ENCODE measurements at places on chromosomes 7 and 10.

GRCh38 chr10:95267251-95267650 lies 23.6 kb downstream of the PDLIM1 start:
- no peak for DNase-seq

DNA sequence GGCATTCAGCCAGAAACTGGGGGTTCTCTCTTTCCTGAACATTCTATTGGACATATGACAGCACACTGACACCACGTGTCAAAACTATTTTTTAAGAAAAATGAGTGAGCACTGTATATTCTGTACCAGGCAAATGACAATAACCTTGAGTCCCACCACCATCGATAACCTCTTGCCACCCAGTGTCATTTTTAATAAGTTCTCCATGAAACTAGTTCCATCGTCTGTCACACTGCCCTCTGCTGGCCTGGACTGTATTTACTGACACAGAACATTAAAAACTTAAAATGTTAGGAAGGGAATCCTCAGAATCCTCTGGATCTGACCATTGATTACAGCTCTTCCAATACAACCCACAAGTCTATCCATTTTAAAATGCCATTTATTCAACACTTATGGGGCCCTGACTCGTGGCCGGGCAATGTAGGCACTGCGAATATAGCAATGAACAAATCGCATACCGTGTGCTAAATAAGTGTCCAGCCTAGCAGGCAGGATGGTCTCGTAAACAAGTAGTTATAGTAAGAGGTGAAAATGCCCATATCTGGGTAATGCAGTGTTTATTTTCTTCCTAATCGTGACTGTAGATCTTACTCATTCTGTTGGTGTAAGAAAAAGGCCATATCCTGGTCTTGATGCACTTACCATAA lies 35.9 kb upstream of the CACNB2 start:
- peak; percentile 60 for DNase-seq

GRCh38 chr7:149871576-149871975 lies 2.2 kb upstream of the ATP6V0E2 start:
- no peak for DNase-seq

DNA sequence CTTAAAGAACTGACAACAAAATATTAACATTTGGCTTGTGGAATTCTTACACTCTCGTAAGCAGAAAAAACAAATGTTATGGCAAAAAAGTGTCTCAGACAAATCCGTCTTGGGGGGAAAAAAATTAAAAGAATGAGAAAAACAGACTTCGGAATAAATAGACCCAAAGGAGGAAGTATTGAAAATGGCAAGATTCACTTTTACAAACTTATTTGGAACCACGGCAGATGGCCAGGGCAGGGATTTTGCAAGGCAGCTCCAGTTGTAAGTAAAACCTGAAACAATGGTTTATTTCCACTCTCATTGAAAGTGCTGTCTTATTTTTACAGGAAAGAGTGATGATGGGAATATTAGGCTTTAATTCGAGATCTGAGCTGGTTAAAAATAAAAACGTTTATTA lies 1.5 kb upstream of the ZNF438 start:
- no peak for DNase-seq

- no peak for DNase-seq
Measured at GRCh38 chr7:213324-213993, 21.1 kb downstream of the FAM20C start.

DNA sequence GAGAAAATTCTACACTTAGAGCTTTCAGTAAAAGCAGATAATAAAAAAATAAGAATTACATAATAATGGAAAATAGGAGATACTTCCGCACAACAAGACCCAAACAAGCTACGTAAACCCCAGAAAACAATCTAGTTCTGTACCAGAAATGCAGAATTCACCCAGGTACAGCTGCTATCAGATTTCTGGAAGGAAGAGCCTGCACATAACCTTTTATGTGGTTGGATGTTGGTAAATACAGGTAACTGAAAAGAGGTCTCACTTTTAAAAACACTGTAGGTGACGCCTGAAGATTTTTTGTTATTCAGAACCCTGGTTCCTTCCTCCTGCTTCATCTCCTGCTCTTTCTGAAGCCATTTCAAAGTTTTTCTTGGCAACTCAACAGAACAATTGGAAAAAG lies 29.9 kb downstream of the PANK1 start:
- no peak for DNase-seq

DNA sequence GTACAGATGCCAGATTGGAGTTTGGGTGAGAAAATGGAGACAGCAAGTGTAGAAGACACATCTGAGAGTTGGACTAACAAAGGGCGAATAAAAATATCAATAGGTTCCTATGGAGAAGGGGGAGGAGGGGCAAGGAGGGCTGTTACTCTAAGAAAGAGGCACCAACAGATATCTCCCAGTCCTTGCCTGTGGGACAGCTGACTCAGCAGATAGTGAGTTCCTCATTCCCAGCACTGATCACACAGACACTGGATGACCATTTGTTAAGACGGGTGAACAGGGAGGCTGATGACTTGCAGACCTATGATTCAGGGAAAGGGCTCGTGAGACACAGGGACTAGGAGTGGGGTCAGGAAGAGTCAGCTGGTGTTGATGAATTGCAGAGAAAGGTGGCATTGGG lies 5.7 kb upstream of the PRR15 start:
- DNase-seq = no peak

- no peak for DNase-seq
Measured at GRCh38 chr7:72292794-72293193, 119.3 kb downstream of the CALN1 start.

- peak; percentile 93 for DNase-seq
Measured at GRCh38 chr10:72334825-72335393, 19.8 kb downstream of the DNAJB12 start.

- no peak for DNase-seq
Measured at GRCh38 chr10:102505462-102506115, 1.8 kb downstream of the SUFU start.

GRCh38 chr7:116678780-116679179 lies 6.8 kb downstream of the MET start:
- DNase-seq = no peak

DNA sequence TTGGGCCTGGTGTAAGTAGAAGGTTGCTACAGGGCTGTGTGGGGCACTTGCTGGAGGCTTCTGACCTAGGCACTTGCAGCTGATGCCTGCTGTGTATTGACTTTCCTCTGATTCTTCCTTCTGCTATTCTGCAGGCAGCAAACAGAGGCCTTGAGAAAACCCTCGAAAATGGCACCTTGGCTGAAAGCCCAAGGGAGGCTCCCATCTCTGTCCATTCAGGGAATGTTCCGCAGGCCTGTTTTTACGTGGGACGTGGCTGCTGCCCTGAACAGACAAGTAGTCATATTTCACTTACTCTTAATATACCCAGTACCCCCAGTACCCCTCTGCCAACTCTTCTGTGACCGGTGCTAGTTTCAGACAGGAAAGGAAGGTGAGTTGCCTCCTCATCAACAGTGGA lies 664.7 kb downstream of the INHBA start:
- no peak for DNase-seq

- no peak for DNase-seq
Measured at GRCh38 chr7:137668404-137668803, 178.4 kb downstream of the DGKI start.

- DNase-seq = no peak
Measured at GRCh38 chr7:144105211-144105610, 4.2 kb upstream of the OR2A2 start.

DNA sequence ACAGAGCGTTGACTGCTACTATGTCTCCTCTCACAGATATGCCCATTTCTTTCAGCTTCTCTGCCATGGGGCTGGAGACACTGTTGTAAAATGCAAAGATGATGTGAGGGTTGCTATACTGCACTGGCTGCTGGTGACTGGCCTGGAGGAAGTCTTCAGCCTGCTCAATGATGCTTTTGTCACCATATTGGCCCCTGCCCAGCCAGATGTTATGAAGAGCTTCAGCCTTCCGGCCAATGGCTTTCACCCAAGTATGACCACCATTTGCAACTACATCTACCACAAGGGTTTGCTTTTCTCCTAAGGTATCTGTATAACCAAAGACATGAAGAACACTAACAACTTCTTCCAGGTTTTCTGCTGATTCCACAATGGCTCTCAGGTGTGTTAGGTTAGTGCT lies 1.6 kb downstream of the C7orf25 start:
- no peak for DNase-seq

DNA sequence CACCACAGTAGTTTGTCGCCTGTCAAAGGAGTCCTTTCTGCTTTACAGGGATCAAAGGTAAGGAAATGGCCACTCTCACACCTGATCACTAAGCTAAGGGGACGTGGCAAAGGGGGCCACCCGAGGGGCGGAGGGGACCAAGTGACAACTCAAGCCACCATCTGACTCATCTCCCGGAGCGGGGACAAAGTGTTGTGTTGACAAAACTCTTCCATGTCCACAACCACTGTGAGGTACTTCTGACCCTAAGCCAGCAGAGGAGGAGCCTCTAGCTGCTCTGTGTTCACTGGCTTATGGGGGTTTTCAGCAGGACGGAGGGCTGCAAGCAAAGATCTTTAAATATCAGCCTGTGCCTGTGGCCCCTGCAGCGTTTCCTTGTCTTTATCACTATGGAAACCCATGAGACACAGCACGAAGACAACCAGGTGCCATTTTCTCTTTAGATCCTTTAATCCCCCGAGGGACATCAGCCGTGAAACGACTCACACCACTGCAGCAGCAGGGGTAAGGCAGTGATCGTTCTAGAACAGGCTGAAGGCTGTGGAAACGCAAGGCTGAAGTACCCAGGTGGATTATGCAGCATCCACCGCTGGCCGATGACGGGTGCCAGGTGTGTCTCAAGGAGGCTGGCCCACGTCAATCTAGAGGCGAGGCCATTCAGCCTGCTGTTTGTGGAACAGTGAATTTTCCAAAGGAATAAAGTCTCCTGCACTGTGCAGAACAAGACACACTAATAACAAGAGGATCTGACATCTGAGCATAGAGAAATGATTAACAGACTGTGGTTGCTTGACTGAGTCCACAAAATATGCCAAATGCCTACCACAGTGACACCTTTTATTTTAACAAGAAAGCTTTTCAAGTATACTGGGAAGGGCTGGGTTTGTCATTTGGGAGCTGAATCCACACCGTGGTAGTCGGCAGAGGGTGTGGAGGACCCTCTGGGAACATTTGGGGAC lies 26.6 kb upstream of the DDC start:
- DNase-seq = no peak

DNA sequence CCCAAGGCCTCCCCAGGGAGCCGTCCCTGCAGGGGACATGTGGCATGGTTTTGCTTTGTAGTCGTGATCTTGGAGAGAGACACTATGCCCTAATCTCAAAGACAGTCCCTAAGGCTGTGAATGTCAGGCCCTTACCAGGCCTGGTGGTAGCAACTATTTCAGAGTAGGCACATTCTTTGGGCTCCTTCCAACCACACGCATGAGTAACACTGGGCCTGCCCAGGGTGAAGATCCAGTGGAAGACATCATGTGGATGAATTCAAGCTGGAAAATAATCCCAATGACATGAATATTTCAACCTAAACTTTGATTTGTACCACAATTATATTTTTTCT lies 39.5 kb upstream of the INSIG1 start:
- no peak for DNase-seq

GRCh38 chr10:273088-273487 lies 137.8 kb downstream of the ZMYND11 start:
- no peak for DNase-seq

DNA sequence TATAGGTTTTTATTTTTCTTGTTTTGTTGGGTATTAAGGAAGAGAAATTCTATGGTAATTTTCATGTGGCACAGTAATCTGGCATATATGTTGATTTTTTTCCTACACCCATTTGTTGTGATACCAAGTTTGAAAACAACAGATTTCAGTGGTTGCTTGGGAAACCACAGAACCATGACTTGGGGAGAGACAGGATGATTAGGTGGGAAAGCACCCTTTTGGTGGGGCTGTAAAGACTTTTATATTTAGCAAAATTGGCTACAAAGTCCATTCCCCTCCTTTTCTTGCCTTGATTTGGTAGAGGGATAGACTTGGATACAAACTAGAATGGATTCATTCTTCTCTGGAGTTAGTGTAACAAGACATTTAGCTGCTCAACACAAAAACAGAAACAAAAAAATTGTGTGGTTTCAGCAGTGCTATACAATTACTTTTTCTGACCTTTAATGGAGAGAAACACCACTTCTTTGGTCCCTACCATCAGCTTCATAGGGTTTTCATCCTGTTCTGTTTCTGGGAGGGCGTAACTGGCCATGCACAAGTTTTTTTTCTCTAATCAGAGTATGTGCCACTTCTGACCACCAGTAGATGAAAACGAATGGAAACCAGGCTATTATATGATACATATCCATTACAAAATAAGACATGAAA lies 52.7 kb downstream of the FIGNL1 start:
- peak; percentile 48 for DNase-seq

DNA sequence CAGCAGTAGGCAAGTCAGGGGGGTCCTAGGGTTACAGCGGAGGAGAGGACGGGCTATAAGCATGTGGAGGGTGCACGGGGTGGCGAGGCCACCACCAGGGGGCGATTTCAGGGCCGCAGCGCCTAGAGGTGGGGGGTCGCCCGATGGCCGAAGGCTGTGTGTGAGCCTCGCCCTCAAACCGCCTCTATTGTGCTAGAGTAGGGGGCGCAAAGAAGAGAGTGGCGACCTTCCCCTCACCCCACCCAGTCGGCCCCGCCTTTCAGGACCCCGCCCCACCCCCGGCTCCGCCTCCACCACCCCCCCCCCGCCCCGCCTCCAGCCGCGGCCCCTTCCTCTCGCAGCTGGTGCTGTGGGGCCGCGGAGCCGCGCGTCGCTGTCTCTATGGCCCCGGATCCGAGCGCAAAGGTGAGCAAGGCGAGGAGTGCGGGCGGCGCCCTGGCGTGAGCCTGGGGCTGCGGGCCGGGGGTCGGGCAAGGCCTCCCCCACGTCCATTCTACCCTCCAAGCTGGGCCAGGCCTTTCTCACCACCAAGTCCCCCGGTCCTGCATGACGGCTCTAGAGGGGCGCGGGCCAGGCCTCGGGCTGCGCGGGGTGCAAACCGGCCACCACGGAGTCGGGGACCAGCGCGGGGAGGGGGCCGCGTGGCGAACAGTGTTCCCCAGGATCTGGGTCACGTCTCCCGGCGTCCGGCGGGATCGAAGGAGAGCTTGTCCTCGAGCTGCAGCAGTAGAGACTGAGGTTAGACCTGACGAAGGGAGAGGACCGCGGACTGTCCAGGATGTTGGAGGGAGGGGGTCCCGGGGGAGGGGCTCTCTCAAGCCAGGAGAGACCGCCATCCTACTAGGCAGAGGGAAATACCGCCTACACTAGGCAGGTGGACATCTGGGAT lies at the start of gene SEMA4G:
SEMA4G (plus strand) TSS at position 318 of the 889 bp plus-strand sequence. CDS start 3,409 bp downstream, outside the sequence.
- DNase-seq = peak; percentile 66

DNA sequence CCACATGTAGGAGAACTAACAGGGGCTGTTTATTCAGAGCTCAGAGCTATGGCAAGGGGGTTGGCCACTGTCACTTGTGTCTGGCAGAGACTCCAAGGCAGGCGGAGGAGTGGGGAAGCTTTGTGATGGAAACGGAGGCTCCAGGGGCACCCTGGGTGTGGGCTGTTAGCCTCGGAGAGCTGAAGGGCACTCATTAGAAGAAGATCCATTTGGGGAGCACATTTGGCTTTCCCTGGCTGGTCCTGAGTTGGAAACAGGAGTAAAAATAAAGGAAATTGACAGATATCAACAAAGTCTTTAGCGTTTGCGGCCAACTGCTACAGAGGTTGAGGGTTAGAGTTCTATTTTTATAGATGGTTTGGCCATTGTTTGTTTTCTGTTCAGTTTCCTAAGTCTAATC lies 288.3 kb upstream of the MKI67 start:
- DNase-seq = no peak

Measured in activated naive CD4-positive, alpha-beta T cell treated with anti-CD3 and anti-CD28 coated beads, Interleukin-2, amount 10 ng/mL, durations not matched to agents 7 days and 5 days (primary cell).